ENCODE measurements at places on chromosomes 2 and 18.

DNA sequence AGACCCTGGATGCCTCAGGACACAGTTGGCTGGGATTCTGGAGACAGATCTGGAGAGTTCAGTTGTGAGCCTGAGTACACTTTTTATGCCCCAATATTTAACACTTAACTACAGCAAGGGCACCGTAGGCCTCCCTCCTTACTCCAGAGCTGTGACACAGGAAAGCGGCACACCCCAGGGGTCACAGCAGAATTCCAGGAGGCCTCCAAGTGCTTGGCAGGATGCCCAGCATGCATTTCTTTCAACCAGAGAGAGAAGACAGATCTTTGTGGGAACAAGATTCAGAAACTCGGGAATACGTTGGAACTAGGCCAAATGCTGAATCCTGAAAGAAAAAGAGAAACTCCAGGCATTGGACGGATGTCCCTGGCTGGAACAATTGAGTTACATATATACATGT, 199.2 kb upstream of the NT5C1B start:
- no peak for DNase-seq

GRCh38 chr2:108922141-108922915, 66.7 kb downstream of the EDAR start:
- DNase-seq: no peak

DNA sequence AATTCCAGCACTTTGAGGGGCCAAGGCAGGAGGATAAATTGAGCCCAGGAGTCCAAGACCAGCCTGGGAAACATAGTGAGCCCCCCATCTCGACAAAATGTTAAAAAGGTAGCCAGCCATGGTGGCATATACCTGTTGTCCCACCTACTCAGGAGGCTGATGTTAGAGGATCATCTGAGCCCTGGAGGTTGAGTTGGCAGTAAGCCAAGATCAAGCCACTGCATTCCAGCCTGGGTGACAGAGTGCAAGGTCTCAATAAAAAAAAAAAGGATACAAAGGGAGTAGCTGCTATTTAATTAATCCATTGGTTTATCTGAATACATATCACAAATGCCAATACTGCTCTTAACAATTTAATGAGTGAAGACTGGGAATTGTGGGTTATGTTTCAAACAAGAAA, 327.8 kb downstream of the CPS1 start:
- no peak for DNase-seq

DNA sequence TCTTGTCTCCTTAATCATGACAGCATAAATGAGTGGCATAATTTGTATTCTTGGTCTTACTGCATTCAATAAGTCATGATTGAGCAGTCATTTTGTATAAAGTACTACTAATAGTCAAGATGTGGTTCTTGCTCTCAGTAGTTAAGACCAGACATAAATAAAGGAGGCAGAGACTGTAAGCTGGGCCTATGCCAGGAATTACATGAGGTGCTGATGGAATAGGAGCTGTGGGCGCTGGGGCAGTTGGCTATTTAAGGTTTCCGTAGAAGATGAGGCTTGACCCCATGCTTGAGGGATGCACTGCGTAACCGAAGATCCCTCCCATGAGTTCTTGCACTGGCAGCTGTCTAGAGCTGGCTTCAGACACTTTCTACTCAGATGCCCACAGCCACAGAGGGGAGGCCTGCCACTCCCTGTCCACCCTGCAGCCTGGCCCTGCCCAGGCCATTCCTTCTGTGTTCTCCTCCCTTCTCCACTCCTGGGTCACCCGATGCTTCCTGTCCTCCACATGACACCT, 150.9 kb upstream of the REV1 start:
- no peak for DNase-seq

DNA sequence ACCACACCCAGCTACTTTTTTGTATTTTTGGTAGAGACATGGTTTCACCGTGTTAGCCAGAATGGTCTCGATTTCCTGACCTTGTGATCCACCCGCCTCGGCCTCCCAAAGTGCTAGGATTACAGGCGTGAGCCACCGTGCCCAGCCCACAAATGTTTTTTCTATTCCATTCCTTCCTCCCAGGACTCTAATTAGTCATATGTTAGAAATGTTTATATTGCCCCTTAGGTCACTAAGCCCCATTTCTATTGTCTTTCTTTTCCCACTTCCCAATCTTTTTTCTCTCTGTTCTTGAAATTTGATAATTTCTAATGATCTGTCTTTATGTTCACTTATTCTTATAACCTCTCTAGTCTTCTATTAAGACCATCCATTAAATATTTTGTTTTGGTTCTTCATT, 31.3 kb upstream of the CDCA7 start:
- DNase-seq: no peak

- DNase-seq: no peak
Observed at GRCh38 chr2:48146552-48146951, 240.3 kb upstream of the FBXO11 start.

DNA sequence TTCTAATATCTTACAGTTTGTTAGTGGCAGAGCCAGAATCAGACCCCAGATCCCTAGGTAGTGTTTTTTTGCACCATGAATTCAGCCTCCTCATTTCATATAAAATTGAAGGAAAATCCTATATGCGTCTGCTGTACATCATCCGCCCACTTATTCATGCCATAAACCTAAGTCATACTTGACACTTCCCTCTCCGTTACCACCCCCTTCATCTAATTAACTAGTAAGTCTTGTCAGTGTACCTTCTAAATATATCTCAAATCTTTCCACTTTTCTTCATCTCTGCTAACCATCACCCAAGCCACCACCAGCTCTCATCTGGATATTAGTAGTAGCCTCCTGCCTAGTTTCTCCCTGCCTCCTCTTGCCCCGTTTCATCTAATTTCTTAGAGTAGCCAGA, 248.7 kb upstream of the SIX3 start:
- no peak for DNase-seq

- DNase-seq: no peak
Observed at GRCh38 chr2:109497463-109497862, 116.3 kb downstream of the SEPTIN10 start.

DNA sequence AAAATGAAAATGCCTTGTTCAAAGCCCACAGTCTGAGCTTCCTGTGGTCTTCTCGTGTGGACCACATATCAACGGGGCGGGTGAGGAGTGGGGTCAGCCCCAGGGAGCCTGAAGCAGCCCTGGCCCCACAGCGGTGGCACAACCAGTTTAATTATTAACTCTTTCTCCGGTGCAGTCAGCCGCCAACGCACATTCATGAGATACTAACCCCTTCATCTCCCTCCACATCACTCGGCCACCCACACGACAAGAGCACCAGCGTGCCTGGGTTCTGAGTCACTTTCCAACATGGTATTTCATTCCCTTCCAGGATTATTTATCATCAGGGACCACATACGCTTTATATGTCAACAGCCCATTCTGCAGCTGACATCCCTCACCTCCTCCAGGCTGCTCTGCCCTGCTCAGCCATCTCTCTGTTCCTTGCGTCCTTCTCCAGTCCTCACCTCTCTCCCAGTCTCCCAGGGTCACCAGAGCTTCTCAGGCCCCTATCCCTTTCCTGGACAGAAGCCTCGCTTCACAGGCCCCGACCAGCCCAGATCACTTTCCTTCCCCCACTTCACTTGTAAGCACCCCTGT, 48.0 kb upstream of the ID2 start:
- peak; percentile 81 for DNase-seq
